ENCODE measurements at places on chromosomes 13 and 19.

DNA sequence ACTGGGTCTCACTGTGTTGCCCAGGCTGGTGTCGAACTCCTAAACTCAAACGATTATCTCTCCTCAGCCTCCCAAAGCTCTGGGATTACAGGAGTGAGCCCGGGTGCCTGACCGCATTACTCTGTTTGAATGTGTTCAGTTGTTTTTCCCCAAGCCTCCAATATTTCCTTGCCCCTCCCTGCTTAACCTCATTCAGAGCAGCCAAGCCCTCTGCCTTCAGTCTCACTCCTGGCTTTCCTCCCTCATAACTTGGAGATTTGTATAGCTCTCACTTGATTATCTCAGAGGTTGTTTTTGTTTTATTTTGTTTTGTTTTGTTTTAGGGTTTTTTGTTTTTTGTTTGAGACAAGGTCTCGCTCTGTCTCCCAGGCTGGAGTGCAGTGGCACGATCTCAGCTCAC lies 11.4 kb downstream of the EPHX3 start:
- DNase-seq: no peak

DNA sequence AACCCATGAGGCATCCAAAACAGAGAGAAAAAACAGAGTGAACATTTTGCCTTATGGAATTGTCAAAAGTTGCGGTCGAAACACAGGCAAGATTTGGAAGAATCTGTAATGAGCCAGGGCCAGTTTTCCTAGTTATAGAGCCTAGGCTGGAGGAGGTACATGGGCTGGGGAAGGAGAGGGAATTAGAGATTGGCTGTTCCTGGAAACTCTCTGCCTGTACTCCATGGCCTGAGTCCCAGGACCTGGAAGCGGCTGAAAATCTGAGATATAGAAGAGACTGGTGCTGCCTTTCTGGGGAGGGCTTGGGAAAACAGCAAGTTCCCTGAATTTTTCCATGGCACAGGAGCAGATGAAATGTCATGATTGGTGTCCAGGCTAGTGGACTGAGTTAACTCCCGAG lies 122.8 kb upstream of the KLF12 start:
- DNase-seq: no peak

DNA sequence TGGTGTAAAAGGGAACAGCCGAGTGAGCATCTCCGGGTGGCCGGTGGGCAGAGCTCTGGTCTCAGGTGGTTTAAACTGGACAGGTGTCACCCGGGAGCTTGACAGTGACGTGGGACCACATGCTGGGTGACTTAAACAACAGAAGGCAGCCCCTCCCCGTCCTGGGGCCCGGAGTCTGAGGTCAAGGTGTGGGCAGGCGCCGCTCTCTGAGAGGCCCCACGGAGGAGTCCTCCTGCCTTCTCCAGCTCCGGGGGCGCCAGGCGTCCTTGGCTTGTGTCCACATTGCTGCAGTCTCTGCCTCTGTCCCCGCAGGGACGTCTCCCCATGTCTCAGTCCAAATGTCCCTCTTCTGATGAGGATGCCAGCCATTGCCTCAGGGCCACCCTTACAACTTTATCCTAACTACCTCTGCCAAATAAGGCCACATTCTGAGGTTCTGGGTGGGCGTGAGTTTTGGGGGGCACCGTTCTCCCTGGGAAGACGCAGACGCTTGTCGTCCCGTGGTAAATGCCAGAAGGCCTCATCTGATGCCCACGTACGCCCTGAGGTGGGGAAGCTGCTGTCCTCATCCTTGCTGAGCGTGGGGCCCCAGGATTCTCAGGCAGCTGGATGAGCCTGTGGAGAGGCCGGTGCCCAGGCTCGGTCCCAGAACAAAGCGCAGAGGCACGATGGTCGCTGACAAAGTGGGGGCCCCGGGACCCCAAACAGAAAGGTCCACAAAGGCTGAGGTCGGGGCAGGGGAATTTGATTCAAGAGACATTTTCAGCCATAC lies 12.9 kb downstream of the GZMM start:
- DNase-seq: no peak

DNA sequence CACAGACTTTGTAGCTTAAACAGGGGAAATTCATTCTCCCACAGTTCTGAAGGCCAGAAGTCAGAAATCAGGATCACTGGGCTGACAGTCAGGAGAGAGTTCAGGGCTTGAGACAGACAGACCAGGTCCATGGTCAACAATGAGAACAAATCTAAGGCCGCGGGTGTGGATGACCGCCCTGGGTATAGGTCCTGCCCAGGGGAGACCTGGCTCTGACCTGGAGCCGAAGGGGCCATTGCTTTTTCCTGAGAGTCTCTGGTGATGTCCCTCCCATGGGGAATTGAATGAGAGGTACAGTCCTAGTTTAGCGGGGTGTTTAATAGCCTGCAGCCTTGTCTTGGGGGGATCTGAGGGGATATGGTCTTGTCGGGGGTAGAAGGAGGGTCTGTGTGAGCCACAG lies 25.2 kb upstream of the FBL start:
- DNase-seq: no peak

DNA sequence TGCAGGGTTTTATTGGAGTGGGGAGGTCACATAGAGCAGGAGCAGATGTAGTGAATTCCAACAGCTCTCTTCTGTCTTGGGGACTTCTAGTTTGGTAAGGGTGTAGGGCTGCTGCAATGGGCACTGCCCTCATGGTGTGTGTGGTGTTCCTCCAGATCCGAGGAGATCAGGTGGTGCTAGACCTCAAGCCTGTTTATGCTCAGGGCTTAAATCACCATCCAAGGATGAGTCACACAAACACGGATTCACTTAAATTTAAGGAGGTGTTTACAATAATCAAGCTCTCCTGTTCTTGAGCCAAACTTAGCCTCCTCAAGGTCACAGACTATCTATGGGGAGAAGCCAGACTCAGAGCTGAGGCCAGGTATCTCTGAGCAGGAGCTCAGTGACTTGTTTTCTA lies 23.0 kb downstream of the HS6ST3 start:
- no peak for DNase-seq

GRCh38 chr13:105846923-105847322 lies 688.5 kb downstream of the EFNB2 start:
- DNase-seq: no peak

DNA sequence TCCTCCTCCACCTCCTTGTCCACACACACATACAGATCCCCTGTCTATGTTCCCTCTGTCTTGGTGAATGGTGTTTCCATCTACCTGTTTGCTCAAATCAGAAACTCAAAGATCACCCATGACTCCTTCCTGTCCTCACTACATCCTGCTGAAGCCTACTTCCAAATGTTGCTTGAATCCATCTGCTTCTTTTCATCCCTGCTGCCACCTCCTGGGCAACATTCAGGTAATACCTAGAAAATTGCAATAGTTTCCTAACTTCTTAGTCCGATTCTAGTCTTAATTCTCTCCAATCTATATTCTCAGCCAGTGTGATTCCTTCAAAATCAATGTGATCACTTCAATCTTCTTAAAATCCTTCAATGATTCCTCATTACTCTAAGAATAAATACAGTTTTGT lies 155.5 kb upstream of the STARD13 start:
- no peak for DNase-seq

- no peak for DNase-seq
Observed at GRCh38 chr19:32273483-32273882, 71.9 kb upstream of the ZNF507 start.

GRCh38 chr19:38044267-38045111 lies 137.5 kb downstream of the SIPA1L3 start:
- no peak for DNase-seq

DNA sequence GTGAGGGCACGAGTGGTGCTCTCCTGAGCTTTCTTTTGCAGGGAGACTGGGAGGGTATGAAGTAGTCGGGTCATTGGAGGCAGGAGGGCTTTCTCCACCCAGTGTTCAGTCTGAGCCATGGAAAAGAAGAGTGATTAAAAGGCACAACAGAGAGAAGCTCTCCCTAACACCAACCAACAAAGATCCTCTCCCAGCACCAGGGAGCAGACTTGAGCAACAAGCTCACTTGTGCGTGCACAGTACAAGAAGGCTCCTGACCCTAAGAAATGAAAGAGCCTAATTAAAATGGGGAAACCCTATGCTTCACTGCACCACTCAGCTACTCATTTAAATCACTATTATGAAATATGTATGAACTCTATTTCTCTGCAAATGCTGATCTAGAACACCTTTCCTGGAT lies 276.3 kb upstream of the SOX21 start:
- DNase-seq: no peak

- no peak for DNase-seq
Observed at GRCh38 chr19:33638167-33639034, 16.6 kb downstream of the CHST8 start.

DNA sequence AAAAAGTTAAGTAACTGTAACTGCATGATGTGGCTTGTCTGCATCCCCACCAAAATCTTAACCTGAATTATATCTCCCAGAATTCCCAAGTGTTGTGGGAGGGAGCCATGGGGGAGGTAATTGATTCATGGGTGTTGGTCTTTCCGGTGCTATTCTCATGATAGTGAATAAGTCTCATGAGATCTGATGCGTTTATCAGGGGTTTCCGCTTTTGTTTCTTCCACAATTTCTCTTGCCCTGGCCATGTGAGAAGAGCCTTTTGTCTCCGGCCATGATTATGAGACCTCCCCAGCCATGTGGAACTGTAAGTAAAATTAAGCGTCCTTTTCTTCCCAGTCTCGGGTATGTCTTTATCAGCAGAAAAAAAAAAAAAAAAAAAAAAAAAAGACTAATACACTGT lies 385.8 kb downstream of the SLITRK1 start:
- no peak for DNase-seq

Data from activated gamma-delta T cell treated with Interleukin-2 at 50 U/mL for 16 hours (primary cell).